GM19239 (cell line): ENCODE measurements at places on chromosomes 5 and 9.

DNA sequence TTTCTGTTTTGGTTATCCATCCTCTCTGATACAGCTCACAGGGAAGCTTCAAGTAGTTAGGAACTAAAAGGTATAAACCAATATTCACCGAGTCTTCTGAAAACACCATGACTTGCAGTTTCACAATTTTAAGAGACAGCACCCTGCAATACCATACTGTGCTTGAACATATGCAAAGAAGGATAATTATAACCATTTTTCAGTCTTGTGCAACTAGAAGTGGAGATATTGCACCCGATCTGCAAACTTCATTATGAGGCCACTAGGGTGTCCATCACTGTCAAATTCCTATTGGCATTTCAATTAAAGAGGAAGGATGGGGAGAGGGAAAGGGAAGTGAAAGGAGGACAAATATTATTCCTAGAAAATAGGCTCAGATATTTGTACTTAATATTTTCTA, 32.4 kb upstream of the CEP120 start:
- peak; percentile 13 for DNase-seq

DNA sequence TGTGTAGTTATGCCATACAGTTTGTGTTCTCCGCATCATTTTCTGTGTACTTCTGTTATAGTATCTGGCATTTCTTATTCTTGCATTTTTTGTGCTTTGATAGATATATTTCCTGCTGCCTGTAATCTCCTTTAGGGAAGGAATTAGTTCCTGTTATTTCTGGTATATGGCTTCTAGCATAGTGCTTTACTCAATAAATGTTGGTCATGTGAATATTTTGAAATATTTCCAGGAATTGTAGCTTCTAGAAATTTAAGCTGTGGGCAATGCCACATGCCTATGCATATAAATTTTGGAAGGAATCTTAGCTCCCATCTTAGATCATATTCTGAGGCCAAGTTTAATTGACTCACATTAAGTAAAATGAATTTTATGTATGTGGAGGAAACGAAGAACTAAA, 11.5 kb upstream of the PRRC1 start:
- DNase-seq = no peak

GRCh38 chr5:35342664-35343063, 112.4 kb upstream of the PRLR start:
- no peak for DNase-seq

- no peak for DNase-seq
Measured at GRCh38 chr9:135326633-135327152, 152.9 kb upstream of the PPP1R26 start.

GRCh38 chr5:150611026-150611425, 29.4 kb upstream of the SYNPO start:
- no peak for DNase-seq

- DNase-seq = no peak
Measured at GRCh38 chr5:38615981-38616451, 59.6 kb upstream of the LIFR start.

GRCh38 chr9:88969646-88970373, 21.5 kb upstream of the S1PR3 start:
- DNase-seq = no peak

DNA sequence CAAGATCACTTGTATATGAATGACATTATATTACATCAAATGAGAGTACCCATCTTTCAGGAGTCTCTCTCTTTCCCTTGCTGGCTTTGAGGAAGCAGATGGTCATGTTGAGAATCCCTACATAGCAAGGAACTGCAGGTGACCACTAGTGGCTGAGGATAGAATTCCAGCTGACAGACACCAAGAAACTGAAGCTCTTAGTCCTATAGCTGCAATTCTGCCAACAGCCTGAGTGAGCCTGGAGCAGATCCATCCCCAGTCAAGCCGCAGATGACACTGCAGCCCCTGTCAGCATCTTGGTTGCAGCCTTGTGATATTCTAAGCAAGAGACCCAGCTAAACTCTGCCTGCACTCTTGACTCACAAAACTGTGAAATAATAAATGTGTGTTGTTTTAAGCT, 531.5 kb downstream of the CSNK1G3 start:
- no peak for DNase-seq

- no peak for DNase-seq
Measured at GRCh38 chr9:136857581-136858412, 5.7 kb downstream of the MAMDC4 start.

DNA sequence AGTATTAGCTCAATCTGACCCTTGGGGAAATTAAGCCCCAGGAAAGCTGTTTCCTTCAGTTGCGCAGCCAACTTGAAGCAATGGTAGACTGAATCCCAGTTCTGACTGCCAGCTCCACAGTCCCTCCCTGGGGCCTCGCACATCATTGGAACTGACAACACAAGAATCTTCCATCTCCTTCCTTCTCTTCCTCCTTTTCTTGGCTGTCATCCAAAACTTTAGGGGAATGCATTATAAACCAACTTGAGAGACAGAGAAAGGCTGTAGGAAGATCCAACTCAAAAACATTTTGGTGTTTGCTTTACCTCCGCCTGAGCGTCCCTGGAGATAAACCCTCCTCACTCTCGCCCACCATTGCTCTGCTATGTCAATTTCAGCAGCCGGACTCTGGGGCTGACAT, 16.6 kb downstream of the KCNIP1 start:
- DNase-seq = no peak

- DNase-seq = no peak
Measured at GRCh38 chr5:134245101-134245604, 19.3 kb upstream of the PPP2CA start.

DNA sequence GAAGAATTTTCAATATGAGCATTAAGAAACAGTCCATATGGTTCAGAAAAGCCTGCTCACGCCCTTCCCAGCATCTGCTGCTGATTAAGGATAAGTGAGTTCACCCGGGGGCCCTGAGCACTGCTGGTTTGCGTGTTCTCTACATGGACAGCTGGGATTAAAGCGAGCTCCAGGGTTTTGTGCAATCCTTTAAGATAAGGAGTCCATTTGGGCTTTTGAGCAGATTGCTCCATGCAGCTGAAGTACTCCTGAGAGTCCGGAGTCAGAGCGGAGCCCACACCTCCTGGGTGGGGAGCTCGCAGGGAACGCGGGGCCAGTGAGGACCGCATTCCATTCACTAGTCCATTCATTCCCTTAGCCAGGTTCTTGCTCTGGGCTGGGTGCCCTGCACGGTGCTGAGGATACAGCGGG, 149.3 kb upstream of the COL5A1 start:
- no peak for DNase-seq

- DNase-seq = no peak
Measured at GRCh38 chr5:6201631-6202030, 176.7 kb downstream of the MED10 start.

- no peak for DNase-seq
Measured at GRCh38 chr5:170623576-170624181, 119.9 kb downstream of the KCNIP1 start.

- no peak for DNase-seq
Measured at GRCh38 chr5:72474046-72474500, 33.1 kb downstream of the ZNF366 start.

DNA sequence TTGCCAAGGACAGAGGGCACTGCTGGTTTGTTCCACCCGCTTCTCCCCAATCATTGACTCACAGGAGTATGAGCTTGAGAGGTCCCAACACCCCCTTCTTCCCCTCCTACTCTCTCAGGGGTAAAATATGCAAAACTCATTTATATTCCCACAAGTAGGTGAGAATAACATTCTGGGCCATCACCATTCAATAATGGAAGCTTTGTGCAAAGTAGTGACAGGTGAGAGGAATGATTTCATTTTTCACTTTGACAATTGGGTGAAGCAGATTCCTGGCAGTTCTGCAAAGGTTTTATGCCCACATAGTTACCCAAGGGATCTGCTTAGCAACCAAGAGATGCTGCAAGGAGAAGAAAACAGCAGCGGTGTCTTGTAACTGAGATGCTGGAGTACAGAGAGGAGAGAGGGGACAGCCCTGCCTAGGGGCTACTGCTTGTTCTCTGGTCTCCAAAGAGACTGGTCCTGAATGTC, 137.6 kb downstream of the CMYA5 start:
- DNase-seq = no peak

GRCh38 chr5:151612689-151613427, 21.7 kb upstream of the FAT2 start:
- peak; percentile 72 for DNase-seq

DNA sequence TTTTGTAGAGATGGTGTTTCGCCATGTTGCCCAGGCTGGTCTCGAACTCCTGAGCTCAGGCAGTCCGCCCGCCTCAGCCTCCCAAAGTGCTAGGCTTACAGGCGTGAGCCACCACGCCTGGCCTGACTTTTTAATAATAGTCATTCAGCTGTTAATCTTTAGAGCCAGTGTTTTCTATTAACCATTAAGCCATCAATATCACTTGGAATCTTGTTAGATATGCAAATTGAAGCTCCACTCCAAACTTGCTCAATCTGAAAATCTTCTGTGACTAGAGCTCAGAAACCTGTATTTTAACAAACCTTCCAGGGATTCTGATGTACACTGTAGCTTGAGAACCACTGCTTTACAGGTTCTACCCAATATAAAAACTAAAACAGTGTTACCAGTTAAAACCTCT, 113.5 kb downstream of the CDC42SE2 start:
- DNase-seq = no peak

- no peak for DNase-seq
Measured at GRCh38 chr5:151063142-151063989, 17.5 kb downstream of the TNIP1 start.

- DNase-seq = no peak
Measured at GRCh38 chr9:70607926-70608325, 193.5 kb upstream of the KLF9 start.

- DNase-seq = no peak
Measured at GRCh38 chr5:168317096-168317520, 25.7 kb downstream of the WWC1 start.

GRCh38 chr9:127707766-127708165, 978 bp downstream of the CFAP157 start:
- no peak for DNase-seq

DNA sequence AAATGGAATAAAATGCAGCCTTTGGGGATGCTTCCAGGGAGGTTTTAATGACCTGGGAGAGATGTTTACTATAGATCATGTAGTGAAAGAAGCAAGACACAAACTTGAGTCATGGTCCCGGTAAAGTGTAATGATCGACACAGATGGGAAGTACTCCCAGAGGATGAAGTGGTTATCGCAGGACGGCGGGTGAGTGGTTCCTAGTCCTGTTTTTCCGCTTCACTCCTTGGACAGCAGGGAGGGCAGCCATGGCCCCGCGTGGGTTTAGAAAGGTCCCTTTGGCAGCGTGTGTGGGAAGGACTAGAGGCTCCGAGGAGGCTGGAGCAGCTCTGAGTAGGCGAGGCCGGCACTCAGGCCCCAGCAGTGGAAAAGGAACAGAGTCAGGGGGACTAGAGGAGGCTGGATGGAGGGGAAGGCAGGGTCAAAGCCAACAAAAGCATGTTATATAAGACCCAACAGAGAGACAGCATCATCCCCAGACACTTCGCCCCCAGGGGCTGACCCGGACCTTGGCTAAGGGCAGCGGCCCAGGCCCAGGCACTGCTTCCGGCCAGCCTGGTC, 49.2 kb upstream of the STXBP1 start:
- no peak for DNase-seq

DNA sequence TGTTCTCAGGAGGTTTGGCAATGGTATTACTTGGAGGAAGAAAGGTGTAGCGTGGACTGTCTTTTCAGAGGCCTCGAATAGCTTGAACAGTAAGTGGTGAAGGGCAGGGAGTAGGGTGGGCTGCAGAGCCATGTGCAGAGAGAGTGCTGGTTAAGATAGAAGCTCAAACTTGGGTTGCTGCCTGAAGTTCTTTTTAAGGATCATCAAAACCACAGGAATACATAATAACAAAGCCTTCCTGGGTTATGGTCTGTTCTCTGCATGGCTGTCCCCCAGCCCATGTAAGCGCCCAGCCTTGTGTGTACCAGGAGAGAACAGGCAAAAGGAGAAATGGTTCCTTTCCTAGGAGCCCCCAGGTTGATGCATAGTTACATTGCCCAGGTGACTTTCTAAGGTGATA, 43.9 kb downstream of the RCL1 start:
- no peak for DNase-seq

- DNase-seq = no peak
Measured at GRCh38 chr5:55969956-55970355, 24.8 kb downstream of the IL6ST start.

GRCh38 chr9:120917929-120918762, 8.4 kb downstream of the TRAF1 start:
- DNase-seq = no peak

GRCh38 chr9:76703270-76703669, 61.0 kb upstream of the PCA3 start:
- DNase-seq = no peak

DNA sequence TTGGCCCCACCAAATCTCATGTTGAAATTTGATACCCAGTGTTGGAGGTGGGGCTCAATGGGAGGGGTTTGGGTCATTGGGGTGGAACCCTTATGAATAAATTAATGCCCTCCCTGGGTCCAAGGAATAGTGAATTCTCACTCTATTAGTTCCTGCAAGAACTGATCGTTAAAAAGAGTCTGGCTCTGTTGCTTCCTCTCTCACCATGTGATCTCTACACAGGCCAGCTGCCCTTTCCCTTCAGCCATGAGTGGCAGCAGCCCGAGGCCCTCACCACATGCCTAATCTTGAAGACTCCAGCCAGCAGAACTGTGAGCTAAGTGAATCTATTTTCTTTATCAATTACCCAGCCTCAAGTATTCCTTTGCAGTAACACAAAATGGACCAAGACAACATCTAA, 106.0 kb downstream of the CAAP1 start:
- no peak for DNase-seq

DNA sequence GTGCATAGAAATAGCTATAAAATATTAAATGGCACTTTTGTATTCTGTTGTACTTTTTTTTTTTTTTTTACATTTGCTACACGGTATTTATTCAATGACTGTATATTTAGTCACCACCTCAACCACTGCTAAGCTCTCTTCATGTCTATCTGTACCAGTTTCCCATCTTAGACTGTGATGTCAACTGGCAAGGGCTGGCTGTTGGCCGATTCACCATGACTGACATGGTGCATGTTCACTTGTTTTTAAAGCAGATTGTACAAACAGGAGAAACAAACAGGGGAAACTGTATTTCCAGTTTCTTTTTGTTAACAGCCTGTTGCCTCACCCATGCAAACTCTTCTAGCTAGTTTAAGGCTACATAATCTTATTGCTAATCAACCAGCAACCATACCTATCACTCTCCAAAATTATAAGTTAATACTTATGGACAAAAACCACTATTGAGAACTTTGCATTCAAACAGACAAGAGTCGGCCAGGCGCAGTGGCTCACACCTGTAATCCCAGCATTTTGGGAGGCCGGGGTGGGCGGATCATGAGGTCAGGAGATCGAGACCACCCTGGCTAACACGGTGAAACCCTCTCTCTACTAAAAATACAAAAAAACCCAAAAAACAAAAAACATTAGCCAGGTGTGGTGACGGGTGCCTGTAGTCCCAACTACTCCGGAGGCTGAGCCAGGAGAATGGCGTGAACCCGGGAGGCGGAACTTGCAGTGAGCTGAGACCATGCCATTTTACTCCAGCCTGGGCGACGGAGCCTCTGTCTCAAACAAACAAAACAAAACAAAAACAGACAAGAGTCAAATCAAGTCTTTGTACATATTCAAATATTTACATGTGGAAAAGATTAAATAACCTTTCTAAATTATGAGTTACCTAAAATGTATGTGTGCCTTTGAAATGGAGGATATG, 13.2 kb downstream of the ZFAND5 start:
- DNase-seq = no peak

- DNase-seq = no peak
Measured at GRCh38 chr5:109656829-109657228, 32.9 kb upstream of the MAN2A1 start.

- peak; percentile 50 for DNase-seq
Measured at GRCh38 chr9:94668928-94669729, 29.8 kb upstream of the FBP1 start.
